Left ventricle myocardium superior (tissue), 1 donor: ENCODE measurements at places on chromosomes 6 and 20.

DNA sequence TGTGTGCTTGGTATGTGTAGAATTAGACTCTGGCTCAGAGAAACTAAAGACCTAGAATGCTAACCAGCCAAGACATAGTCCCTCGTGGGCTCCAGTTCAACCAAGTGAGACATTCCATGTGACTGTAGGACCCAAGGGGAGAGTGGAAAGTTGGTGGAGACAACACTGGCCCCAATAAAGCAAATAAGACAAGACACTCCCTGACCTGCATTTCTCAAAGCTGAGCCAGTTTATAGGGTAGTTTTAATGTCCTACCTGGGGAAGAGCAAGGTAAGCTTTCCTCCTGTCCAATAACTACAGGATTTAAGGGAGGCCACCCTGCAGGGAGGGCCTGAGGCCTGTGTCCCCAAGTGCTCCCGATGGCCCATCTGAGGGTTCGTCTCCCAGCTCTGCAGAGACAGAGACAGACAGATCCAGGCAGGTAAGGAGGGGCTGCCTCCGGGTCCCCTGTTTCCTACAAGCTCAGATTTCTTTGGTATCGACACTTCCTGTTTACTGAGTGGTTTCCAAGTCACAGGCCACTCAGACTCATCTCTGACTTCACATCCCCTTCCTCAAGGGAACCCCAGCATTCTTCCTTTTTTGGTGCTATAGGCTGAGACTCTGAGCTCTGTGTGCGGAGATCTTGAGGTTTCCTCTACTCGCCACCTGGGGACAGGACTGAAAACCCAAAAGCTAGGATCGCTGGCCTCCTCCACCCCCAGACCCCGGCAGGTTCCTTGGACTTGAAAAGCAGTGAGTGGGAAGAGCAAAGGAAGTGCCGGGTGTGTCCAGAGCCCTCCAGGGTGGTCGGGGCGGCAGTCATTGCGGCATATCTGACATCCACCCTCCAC, 92.4 kb downstream of the PRND start:
- DNase-seq, result no peak

- DNase-seq, result no peak
These were observed 142.6 kb downstream of the CDH26 start for GRCh38 chr20:60100780-60101179.

- no peak for DNase-seq
These were observed 63.4 kb upstream of the ELOVL5 start for GRCh38 chr6:53412021-53412715.

DNA sequence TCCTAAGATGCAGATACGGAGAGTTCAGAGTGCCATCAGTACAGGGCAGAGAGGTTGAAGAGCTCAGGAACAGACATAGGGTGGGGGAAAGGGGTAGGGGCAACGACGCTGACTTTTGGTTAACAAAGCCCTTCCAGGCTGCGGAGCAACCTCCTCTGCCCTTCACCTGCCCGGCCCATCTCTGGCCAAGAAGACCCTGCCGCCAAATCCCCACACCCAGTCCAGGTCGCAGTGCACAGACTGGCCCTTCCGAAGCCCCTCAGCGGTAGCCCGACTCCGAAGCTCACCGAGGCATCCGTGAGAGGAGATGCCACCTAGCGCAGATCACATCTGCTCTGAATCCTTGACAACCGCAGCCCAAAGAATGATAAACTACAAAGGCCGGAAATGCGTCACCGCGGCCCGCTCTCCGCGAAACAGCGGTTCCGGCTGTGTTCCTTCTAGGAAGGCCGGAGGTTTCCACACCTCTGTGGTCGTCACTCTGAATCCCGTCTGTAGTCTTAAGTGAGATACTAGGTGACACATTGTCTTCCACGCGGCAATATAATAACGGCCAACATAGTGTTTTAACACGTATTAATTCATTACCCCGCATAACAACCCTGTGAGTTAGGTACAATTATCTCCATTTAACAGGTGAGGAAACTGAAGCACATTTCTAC, at the start of gene ZSCAN23:
Gene ZSCAN23, minus strand, starts transcription at position 380 of the 662 bp plus-strand sequence. CDS start 7,225 bp downstream, outside the sequence.
- peak; percentile 79 for DNase-seq

DNA sequence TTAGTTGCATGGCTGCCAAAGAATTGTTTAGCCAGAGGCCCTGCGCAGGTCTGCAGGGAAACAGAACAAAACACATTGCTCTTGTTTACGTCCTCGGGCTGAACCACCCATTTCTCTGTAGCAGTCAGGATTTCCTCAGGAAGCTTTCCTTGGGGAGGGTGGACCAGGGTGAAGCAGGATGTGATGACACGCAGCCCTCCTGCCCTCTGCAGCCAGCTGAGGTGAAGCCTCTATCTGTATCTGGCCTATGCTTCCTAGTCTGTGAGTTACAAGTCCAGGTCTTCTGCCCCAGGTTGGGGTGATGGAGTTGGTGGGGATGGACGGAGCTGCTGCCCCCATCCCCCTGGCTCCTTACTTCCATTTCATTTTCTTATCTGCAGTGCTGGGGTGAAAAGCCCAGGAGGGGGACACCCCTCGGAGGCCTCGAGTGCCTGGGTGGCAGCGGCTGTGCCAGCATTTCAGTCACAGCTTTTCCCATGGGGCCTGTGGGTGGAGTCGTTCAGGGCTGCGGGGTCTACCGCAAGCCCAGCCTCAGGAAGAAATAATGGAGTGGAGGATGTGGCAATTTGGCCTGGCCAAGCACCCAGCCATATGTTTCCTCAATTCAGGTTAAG, 24.9 kb downstream of the SASH1 start:
- DNase-seq, result peak; percentile 58

DNA sequence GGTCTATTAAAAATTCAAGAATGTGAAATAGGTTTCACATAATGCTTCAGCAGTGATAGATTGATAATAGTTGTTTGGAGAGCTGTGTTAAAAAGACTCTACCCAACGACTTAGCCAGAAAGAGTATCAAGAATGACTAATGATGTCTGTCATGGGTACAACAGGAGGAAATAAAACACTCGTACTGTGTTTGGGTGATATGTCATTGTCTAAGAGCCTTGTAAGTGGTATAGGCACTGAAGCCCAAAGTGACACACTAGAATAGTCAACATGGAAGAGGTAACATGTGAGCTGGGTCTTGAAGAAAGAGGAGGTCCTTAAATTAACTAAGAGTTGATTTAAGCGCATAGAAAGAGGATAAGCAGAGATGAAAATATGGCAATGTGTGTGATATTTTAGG, 471.8 kb upstream of the MAN1A1 start:
- no peak for DNase-seq
